ENCODE measurements at places on chromosomes 1 and 21.

GRCh38 chr1:174990382-174990999 lies 9.3 kb upstream of the CACYBP start:
- DNase-seq: no peak

DNA sequence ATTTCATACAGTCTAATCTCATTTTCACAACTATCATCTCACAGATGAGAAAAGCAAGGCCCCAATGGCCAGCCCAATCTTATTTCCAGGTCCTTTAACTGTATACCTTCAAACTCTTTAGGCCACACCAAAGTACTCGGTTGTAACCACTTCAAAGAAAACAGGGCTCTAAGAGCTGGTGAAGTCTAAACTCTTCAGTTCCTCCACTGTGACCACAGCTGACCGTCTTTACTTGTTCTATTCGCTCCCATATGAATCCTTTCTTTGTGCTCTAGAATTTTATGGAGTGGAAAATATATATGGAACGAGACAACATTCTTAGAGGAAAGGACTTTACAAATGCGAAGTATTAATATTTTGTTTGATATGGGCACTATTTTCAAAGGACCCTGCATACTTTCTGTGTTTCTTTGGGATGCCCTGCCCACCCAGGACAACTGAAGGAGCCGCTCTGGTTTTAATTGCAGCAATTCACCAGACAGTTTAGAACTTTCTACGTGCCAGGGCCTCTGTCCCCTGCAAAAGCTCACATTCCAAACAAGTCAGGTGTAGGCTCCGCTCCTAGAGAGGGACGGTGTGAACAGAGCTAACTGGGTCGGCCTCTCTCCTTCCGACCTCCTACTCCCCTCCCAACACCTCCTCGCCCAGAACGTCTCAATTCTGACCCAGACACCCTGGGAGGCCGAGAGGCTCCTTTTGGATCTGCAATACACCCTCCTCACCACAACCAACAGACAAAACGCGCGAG lies 15.7 kb downstream of the IER5 start:
- DNase-seq: no peak

- DNase-seq: peak; percentile 70
Observed at GRCh38 chr21:44800103-44800502, 1.5 kb downstream of the UBE2G2 start.

DNA sequence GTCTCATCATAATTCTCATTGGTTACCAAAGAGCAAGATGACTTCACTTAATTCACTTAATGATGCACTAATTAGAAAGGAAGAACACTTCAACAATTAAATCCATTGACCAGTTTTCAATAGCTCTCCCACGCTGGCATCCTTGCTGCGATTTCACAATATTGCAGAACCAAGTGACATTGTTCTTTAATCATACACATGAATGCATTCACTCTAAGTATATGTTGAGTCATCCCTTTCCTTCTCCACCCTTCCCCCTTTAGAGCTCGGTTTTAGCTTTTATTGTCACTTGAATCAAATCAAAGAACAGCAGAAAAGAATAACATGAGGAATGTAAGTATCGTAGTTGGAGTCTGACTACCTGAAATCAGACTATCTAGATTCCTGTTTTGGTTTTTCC lies 233.6 kb upstream of the FMN2 start:
- DNase-seq: no peak

DNA sequence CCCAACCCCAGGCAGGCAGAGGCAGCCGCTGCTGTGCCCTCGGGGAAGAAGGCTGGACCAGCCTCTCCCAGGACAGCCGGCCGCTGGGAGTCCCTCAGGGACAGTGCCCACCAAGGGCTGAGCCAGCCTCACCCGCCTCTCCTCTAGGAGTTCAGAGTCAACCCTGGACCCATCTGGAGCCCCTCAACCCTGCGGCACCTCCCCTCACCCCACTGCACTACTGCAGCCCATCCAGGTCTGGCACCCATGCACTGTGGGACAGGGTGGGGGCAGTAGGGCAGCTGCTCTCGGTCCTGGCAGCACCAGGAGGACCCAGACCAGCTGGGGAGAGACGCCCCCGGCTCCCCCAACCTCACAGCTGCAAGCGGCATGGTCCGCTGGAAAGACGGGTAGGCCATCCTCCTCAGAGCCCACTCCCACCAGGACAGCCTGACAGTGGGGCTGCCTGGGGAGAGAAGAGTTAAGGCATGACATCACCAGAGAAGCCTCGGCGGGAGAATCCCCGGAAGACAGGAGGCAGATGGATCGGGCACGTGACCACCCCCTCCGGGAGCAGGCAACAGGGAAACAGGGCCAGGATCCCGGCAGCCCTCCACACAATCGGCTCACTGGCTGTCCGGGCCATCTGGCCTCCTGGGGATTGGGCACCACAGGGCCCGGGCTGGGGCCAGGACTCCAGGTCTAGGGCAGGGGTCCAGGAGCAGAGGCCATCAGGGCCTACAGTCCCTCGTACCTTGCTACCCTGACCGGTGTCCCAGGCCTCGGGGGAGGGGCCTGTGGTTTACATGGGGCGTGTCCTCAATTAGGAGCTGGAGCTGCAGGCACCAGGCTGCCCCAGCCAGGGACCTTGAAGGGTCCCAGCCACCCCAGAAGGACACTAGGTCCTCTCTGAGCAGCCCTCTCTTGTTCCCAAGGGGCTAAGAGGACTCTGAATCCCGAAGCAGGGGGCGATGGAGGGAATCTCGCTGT lies 3.1 kb downstream of the ACAP3 start:
- peak; percentile 61 for DNase-seq

DNA sequence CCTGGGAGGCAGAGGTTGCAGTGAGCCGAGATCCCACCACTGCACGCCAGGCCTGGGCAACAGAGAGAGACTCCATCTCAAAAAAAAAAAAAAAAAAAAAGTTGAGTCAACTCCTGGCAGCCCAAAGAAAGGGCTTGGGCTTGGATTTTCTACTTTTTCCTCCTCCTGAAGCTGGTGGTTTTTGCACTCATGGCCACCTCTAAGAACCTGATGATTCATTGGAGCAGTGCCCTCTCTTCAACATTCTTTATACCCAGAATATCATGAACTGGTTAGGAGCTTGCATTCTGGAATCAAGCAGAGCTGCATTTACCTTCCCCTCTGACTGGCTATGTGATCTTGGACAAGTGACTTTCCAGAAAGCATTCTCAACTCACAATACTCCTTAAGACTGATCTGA lies 3.5 kb upstream of the ACTA1 start:
- no peak for DNase-seq

DNA sequence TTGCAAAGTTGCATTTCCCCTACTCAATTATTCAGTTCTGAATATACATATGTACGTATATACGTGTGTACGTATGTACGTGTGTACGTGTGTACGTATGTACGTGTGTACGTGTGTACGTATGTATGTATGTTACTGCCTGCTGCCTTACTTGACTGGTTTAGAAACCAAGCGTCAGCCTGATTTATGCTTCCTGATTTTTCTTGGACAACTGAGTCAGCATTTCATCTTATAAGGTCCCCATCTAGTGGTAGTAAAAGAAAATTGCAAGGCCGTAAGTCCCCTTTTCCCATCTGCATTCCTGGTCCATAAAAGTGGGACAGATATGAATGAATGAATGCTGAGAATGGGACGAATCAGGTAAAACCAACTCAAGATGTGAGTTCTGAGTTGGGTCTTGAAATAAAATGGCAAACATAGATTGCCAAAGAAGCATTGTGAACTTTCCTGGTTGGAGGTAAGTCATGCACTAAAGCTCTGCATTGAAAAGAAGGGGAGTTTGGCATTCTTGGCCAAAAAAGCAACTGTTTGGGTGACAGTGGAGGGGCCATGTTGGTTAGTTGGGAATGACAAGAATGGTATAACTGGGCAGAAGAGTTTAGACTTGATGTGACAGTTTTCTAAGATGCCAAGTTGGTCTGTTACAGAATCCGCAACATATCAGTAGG lies 76.4 kb upstream of the DNAH14 start:
- peak; percentile 61 for DNase-seq

DNA sequence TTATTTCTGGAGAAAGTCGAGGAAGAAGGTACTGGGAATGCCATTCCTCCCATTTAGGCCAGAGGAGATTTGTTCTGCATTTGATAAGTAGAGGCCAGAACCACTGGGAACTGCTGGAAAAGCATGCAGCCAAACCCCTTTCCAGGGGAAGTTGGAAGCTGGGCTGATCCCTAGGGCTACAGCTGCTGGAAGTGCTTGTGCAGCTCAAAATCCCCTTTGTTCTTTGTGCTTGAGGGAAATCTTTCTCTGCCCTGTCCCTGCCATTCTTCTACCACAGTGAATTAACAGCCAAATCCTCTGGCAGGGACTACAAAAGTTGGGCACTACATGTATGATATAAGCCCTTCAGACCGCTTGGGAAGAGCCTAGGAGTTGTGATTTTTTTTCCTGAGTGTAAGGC lies 734.1 kb downstream of the LRRIQ3 start:
- no peak for DNase-seq

- DNase-seq: no peak
Observed at GRCh38 chr1:107545056-107545577, 404.3 kb downstream of the NTNG1 start.

- DNase-seq: no peak
Observed at GRCh38 chr1:193040011-193040410, 19.1 kb downstream of the UCHL5 start.

GRCh38 chr1:202230061-202230938 lies 36.7 kb downstream of the LGR6 start:
- DNase-seq: no peak

- DNase-seq: no peak
Observed at GRCh38 chr1:206960676-206961386, 9.4 kb downstream of the FCAMR start.

GRCh38 chr1:103949779-103950178 lies 200.1 kb downstream of the AMY1C start:
- no peak for DNase-seq

DNA sequence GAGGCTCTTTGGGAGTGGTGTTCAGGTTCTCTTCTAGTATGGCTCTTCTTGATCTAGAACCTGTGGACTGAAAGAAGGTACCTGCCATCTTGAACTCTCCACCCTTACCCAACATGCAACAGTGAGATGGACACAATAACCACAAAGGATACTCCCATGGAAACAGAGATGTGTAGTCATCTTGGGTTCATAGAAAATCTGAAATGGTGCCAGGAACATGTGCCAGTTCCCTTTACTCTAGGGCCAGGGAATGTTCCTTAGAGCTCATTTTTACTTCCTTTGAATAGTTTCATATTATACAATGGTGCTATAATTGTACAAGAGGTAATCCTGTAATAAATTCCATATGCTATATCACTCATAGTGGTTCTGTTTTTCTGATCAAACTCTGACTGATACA lies 13.2 kb upstream of the SCYL3 start:
- DNase-seq: no peak

DNA sequence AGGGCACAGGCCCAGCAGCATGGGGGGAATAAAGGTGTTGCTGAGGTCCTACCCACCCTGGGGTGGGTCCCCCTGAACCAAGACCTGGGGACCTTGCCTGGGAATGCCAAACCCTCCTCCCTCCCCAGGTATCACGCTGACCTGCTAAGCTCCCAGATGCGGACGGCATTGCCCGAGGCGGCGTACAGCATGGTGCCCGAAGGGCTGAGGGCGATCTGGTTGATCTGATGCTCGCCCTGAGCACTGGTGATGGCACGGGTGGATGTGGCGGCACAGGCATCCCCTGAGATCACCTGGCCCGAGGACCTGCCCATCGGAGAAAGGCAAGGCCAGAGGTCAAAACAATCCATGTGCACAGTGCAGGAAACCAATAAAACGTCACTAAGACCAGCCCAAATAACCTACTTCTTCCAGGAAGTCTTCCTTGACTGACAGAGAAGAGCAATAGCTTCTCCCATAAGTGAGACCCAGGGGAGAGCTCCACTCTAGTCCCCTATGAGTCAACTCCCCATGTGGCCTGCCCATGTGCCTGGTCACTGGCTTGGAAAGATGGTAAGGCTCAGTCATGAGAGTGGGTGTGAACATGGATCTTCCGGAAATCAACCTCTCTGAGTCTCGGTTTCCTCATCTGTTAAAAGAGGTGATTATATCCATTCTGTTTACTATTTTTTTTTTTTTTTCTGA lies 46.3 kb downstream of the KIF21B start:
- DNase-seq: no peak

GRCh38 chr21:45852886-45853400 lies 128.6 kb upstream of the COL6A1 start:
- no peak for DNase-seq

GRCh38 chr1:150513351-150513791 lies 2.2 kb upstream of the FALEC start:
- no peak for DNase-seq

DNA sequence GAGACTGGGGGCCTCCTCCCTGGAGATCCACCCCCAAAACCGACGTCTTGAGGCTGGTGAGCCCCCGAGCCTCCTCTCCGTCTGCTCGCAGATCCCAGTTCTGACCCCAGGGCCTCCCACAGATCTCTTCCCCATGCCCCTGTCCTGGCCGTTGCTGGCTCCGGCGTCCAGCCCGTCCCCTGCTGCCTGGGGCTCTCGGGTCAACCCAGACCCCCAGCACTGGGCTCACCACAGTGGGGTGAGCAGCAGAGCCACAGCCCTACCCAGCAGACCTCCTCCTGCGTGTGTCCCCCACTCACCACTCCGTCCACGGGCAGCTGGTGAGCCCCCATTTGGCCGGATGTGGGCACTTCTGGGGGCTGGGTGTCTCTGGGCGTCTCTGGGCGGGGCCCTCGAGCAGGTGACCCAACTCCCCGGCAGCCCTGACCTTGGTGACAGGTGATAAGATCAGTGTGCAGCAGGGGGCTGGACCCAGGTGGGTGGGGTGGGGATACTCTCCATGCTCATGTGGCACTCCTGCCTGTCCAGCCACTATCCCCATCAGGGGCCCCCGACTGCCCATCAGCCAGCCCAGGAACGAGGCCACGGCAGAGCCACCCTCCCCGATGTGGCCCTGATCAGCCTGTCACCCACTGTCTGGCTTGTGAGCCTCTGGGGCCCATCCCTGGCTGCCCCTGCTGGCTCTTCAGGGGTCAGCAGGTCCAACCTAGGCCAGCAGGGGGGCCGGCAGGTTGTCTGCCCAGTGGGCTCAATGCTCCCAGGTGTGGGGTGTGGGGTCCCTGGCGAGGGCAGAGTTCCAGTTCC lies 709 bp downstream of the TNFRSF14 start:
- no peak for DNase-seq

GRCh38 chr21:39955326-39955725 lies 88.1 kb downstream of the PCP4 start:
- DNase-seq: no peak

DNA sequence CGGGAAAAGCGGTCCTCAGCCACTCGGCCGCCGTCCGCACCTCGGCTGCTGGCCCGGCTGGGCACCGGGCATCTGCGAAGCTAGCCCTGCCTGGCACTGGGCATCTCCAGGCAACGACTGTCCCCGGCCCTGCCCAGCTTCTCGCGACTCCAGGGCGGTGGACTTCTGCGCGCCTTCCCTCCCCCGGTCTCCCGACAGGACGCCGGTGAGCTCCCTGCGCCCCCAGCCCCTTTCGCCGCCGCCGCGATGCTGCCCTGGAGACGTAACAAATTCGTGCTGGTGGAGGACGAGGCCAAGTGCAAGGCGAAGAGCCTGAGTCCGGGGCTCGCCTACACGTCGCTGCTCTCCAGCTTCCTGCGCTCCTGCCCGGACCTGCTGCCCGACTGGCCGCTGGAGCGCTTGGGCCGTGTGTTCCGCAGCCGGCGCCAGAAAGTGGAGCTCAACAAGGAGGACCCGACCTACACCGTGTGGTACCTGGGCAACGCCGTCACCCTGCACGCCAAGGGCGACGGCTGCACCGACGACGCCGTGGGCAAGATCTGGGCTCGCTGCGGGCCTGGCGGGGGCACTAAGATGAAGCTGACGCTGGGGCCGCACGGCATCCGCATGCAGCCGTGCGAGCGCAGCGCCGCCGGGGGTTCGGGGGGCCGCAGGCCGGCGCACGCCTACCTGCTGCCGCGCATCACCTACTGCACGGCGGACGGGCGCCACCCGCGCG lies 514 bp downstream of the FAM43B start:
- no peak for DNase-seq

GRCh38 chr1:83706354-83706938 lies 292.5 kb downstream of the TTLL7 start:
- peak; percentile 17 for DNase-seq

Measured in NCI-H526 (cell line).